ENCODE measurements at places on chromosomes 5 and 9.
A peak's percentile ranks its signal among the peaks of the same experiment; 100 is the strongest.

GRCh38 chr9:36218011-36218410 is 27.3 kb downstream of the CLTA start:
- no peaks in the 10 kb centered on the region for H3K27me3 ChIP-seq
- H3K36me3 ChIP-seq = peaks cover 49% of the 10 kb centered on the region
- H3K4me1 ChIP-seq = peaks cover 35% of the 10 kb centered on the region
- H3K4me3 ChIP-seq = no peak overlapping the region
- peak overlapping the region; percentile 79 for H3K27ac ChIP-seq

DNA sequence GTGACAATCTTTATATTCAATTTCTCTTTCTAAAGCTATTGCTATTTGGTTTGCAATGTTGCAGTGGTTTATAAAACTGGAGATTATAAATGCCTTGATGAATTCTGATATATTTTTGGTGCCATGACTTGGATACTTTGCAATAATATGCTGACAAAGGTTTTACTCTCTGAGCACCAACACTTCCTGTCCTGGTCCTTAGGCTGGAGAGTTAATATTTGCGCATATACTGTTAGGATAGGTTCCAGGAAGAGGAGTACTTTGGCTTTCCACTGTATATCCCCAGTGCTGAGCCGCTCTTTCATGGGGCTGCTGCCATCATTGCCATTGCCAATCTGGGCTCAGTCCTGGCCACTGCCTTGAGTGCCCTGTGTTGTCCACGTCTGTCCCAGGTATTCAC is 139.6 kb downstream of the ZCCHC7 start:
- H3K4me3 ChIP-seq = no peak overlapping the region
- H3K27me3 ChIP-seq = no peaks in the 10 kb centered on the region
- no peak for DNase-seq

- H3K27ac ChIP-seq = no peak overlapping the region
- no peaks in the 10 kb centered on the region for H3K36me3 ChIP-seq
These were observed 18.1 kb upstream of the WWC1 start for GRCh38 chr5:168273056-168273980.

DNA sequence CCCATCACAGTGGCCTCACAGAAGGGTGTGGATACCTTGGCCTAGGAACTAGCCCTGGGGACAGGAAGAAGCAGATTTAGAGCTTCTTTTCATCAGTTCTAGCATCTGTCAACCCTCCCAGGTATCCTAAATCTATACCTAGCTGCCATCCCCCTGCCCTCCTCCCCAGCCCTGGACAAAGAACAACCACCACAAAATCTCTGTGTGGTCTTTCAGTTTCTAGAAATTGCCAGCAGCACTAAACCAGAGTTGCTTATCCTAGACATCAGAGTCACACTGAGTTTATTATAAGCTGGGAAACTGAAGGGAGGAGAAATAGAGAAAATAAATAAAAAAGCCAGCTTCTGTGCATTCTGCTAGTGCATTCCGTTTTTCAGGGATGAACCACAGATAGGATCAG is 14.6 kb downstream of the CCDC180 start:
- DNase-seq = no peak
- no peak overlapping the region for H3K4me3 ChIP-seq
- H3K27me3 ChIP-seq = no peaks in the 10 kb centered on the region
- H3K36me3 ChIP-seq = peaks cover 1% of the 10 kb centered on the region

GRCh38 chr5:17001428-17001827 is 65.3 kb upstream of the MYO10 start:
- no peaks in the 10 kb centered on the region for H3K36me3 ChIP-seq
- no peaks in the 10 kb centered on the region for H3K4me1 ChIP-seq
- H3K4me3 ChIP-seq = no peak overlapping the region
- DNase-seq = no peak
- no peaks in the 10 kb centered on the region for H3K27me3 ChIP-seq
- no peak overlapping the region for H3K27ac ChIP-seq

DNA sequence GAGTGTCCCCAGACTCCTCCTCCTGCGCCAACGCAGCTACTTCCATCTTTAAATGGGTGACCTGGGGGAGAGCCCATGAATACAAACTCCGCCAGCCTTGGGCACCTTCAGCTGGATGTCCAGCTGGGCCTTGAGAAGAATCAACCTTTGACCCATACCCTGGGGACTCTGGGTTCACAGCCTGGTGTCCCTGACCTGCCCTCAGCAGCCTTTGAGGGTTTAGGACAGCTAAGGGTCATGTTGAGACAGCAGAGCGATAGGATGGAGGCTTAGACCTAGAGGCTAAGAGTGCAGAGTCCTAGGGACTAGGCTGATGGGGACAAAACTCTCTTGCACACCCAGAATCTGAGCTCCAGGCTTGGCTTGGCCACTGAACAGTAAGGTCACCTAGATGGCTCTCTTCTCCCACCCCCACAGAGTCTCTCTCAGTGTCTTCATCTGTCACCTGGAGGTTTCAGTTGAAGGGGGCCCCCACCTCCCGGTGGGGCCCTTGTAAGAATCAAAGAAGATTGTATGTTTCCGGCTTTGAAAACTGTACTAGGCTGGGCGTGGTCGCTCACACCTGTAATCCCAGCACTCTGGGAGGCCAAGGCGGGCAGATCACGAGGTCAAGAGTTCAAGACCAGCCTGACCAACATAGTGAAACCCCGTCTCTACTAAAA is 6.7 kb upstream of the AQP3 start:
- H3K36me3 ChIP-seq = peaks cover 3% of the 10 kb centered on the region
- H3K4me1 ChIP-seq = peaks cover 61% of the 10 kb centered on the region
- H3K27ac ChIP-seq = peak overlapping the region; percentile 70
- no peak overlapping the region for H3K4me3 ChIP-seq
- H3K27me3 ChIP-seq = no peaks in the 10 kb centered on the region

DNA sequence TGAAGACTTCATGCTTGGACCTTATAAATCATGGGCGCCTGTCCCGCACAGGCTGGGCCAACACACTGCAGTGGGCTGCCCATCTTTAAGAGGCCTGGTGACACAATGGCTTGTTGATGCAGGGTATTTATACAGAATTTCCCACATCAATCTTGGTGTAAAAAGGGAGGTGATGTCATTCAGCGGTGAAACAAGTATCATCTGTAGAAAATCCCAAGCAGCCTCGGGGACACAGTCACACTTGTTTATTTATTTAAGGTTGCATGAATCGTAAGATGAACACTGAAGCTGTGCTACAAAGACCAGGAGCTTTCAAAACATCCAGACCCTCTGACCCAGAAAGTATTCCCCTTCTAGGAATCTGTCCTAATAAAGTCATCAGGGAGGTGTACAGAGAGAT is 40.5 kb downstream of the SMIM23 start:
- no peak overlapping the region for H3K27ac ChIP-seq
- H3K4me1 ChIP-seq = no peaks in the 10 kb centered on the region
- H3K27me3 ChIP-seq = no peaks in the 10 kb centered on the region
- DNase-seq = no peak
- no peak overlapping the region for H3K4me3 ChIP-seq

GRCh38 chr5:154756868-154757813 is 2.0 kb downstream of the LARP1 start:
- H3K4me3 ChIP-seq = peak overlapping the region; percentile 97
- H3K4me1 ChIP-seq = peaks cover 67% of the 10 kb centered on the region
- peak; percentile 75 for DNase-seq
- H3K36me3 ChIP-seq = peaks cover 34% of the 10 kb centered on the region
- H3K27ac ChIP-seq = peak overlapping the region; percentile 98

DNA sequence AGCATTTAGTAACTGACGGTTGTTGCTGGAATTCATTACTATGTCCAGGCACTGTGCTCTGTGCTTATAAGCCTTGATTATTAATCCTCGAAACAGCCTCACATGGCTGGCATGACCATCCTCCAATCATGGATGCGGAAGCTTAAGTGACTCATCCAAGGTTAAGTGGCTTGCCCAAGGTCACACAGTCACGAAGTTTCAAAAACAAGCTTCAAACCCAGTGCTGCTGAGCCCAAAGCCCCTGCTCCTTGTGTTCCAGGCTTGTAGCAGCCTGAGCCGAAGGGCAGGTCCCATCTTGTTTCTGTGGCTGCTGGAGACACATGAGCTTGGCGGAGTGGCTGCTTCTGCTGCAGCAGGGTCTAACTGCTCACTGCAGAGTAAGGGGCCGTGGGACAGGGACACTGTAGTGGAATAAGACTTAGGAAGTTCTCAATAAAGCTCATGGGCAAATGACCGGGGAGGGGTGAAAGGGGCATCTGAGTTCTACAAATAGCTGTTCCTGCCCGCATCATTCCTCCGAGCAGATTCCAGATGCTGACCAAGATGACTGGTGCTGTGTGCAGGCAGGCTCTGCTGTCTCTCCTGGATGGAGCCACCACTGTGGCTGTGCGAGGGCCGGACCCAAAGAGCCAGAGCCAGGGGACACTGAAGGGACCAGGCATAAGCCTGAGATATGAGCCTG is 32.4 kb downstream of the WHRN start:
- H3K4me1 ChIP-seq = peaks cover 19% of the 10 kb centered on the region
- no peak for DNase-seq

GRCh38 chr9:114416290-114416689 is 28.5 kb upstream of the AKNA start:
- H3K27me3 ChIP-seq = no peaks in the 10 kb centered on the region
- H3K4me3 ChIP-seq = no peak overlapping the region
- H3K36me3 ChIP-seq = peaks cover 2% of the 10 kb centered on the region

GRCh38 chr9:115594557-115594956 is 476.6 kb upstream of the TNC start:
- no peak for DNase-seq
- H3K4me3 ChIP-seq = no peak overlapping the region
- H3K27me3 ChIP-seq = peaks cover 25% of the 10 kb centered on the region
- H3K27ac ChIP-seq = no peak overlapping the region

All from activated naive CD8-positive, alpha-beta T cell treated with anti-CD3 and anti-CD28 coated beads, Interleukin-2, amount 50 U/mL, for 24 hours (primary cell).